Dermis microvascular lymphatic vessel endothelial cell (primary cell): ENCODE measurements at places on chromosomes 16 and 17.

DNA sequence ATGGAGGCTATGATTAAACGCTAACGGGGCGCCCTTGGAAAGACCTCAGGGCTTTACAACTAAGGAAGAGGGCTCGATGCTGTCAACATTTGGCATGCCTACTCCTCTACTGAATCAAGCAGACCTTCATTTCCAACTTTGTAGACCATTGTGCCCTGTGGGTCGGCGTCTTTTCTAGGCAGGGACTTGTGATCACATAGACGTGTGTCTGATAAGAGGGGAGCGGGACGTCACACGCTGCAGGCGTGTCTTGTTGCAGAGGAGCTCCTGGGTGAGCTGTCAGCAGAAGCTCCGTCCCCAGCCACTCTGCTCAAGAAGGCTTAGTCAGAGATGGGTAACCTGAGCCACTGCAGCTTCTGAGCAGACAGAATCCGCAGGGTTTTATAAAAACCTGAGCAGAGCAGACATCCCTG lies 2.8 kb downstream of the MAPK8IP3 start:
- no peak for DNase-seq

GRCh38 chr17:42061646-42062487 lies 11.5 kb upstream of the C17orf113 start:
- no peak for DNase-seq

DNA sequence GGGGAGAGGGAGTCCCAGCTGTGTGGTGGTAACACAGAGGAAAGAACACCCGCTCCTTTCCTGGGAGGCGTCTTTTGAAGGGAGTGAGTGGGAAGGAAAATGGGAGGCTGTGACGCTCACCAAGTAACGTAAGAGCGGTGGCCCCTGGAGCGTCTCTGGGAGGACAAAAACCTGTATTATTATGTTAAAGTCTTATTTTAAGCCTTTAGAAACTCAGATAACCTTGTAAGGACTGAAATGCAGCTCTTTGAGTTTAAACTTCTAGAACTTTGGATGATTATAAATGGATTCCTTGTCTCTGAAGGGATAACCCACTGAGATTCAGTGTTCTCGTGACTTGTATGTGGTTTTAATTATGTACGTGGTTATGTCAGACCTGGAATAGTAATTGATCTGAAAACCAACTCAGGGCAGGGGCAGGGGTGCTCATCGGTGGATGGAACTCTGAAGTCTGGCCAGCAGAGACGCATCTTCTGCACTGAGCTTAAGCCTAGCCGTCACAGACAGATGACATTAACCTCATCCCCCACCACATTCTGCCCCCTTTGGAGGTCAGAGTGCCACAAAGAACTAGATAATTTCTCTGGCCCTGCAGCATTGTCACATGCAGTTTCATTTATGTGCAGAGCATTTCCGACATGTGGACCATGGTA lies 41.8 kb upstream of the SLC12A3 start:
- no peak for DNase-seq

- DNase-seq = no peak
Measured at GRCh38 chr17:73462823-73463222, 151.0 kb upstream of the CDC42EP4 start.

- no peak for DNase-seq
Measured at GRCh38 chr16:56944954-56945839, 13.3 kb downstream of the HERPUD1 start.

GRCh38 chr16:13863075-13863765 lies 56.7 kb upstream of the ERCC4 start:
- no peak for DNase-seq

GRCh38 chr17:27368980-27369379 lies 75.1 kb downstream of the WSB1 start:
- DNase-seq = no peak

DNA sequence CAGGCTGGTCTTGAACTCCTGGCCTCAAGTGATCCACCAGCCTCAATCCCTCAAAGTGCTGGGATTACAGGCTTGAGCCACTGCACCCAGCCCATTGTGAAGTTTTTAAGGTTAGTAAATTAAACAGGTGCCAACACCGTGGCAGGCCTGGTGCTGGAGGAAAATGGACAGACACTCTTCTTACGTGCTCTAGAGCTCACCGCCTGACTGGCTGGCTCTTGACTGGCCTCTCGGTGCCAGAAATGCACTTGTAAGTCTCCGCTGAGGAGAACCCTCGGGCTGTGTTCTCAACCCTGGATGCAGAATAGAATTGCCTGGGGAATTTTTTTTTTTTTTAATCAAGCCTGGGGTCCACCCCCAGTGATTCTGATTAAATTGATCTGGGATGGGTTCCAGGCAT lies 10.3 kb upstream of the HAS3 start:
- no peak for DNase-seq

DNA sequence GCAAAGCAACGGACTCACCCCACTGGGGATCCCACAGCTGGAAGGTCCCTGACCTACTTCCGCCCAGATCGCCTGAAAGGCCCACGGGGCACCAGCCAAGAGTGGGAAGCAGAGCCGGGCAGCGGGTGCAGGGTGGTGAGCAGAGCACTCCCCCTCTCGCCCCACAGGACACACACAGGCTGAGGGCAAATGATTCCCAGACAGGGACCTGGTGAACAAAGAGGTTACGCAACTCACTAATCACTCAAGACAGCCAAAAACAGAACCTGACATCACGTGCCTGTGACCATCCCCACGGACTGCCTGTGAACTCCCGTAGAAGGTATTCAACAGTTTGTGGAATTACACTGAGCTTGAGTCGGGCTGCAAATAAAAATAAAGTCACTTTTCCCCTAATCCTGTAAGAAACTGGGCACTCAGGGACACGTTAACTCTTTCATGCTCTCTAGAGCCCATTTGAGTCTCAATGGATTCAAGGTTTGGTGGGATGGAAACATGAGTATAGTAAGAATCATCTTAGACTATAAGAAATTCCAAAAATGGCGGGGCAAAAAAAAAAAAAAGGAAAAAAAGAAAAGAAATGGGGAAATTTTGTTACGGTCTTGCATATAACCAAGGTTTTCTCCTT lies 396.1 kb downstream of the SOX9 start:
- no peak for DNase-seq

GRCh38 chr16:19601083-19601976 lies 45.8 kb downstream of the VPS35L start:
- DNase-seq = peak; percentile 47

DNA sequence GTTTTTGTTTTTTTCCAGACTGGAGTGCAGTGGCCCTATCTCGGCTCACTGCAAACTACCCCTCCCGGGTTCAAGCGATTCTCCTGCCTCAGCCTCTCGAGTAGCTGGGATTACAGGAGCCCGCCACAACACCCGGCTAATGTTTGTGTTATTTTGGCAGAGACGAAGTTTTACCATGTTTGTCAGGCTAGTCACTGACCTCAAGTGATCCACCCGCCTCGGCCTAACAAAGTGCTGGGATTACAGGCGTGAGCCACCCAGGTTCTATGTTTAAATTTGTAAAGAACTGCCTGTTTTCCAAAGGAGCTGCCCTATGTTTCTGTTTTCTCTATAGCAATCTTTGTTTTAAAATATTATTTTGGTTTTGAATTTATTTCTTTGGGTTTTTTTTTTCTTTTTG lies 13.8 kb upstream of the C16orf87 start:
- DNase-seq = no peak

DNA sequence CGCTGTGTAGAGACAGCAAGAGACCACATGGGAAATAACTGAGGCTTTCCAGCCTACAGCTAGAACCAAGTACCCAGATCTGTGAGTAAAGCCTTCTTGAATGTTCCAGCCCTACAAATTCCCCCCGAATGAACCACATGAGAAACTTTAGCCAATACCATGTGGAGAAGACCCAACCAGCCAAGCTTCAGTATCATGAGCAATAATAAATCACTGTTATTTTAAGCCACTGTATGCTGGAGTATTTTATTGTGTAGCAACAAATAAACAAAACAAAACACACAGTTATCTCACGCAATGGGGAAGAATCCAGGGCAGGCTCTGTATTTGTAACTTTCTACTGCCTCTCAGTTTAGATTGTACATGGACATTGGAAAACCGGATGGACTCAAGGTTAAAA lies 426.2 kb downstream of the CDH11 start:
- no peak for DNase-seq

DNA sequence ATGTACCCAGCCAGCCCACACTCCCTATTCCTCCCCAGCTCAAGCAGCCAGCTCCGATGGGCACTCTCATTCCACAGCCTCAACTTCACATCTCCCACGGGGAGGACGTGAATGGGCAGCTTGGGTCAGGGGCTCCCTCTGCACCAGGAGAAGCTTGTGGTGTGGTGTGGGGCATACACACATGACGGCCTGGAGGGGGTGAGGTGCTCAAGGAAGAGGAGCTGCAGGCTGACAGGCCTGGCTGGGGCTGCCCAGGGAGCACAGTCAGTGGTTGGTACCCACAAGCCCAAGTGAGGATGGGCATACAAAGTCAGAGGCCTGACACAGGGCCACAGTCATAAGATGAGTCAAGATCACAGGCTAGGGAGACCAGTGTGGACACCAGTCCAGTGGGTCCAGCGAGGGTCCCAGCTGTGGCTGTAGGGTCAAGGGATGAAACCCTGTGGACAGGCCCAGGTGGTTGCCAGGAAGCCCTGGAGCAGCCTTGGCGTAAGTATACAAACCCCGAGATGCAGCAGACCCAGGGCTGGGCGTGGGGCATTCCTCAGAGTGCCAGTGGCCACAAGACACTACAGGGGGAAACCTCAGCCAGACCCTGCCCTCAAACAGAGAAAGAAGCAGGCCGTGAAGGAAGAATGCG lies 4.4 kb downstream of the DRC3 start:
- DNase-seq = no peak

- DNase-seq = no peak
Measured at GRCh38 chr17:1229900-1230501, 40.2 kb upstream of the BHLHA9 start.

DNA sequence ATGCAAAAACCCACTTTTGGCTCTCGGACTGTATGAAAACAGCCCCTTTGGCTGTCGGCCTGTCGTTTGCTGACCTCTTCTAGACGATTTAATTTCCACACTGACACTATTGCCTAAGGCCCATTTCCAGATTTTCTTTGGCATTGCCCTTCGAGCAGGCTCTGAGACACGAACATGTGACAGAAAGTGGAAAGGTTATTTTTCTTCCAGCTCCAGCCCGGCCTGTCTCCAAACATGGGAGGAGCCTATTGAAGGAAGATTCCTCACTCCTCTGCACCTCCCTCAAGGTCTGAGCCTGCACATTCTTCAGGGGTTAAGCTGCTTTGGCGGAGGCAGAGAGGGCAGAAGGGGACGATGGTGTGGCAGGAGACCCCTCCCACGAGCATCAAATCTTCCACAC lies 85.9 kb upstream of the FOXF1 start:
- DNase-seq = no peak

- DNase-seq = no peak
Measured at GRCh38 chr16:27951489-27952120, 111.9 kb downstream of the GSG1L start.

DNA sequence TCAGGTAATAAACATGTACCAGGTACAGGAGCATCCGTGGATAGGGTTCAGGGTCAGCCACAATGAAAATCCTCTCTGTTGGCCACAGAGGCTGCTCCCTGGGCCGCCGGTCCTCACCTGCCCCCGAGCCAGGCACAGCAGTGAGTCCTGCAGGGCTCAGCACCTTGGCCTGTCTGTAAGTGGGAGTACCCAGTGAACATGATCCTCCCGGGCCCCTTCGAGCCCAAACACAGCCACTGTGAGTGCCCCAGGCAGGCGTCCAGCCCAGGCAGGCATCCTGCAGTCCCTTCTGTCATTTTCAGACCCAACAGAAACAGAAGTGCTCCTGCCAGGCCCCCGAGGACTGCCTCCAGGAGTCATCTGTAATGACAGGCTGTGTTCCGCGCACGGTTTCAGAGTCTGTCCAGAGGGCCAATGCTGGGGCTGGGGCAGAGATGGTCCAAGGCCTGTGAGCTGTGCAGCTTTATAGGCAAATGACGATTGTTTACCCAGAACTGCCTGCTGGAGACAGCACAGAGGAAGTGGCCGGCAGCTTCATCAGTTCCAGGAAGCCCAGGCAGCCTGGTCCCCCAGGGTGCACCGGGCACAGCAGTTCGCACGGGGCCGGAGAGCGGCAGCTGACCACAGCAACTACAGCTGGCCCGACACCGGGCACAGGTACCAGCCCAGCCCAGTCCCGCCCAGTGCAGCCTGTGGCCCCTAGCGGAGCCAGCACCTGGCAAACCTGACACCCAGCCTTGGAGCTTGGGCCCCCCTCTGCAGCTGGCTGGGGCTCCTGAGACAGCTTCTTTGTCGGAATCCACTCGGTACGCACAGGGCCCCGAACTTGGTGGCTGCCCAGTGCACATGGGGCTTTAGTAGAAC lies 13.2 kb downstream of the SLC7A5 start:
- no peak for DNase-seq

DNA sequence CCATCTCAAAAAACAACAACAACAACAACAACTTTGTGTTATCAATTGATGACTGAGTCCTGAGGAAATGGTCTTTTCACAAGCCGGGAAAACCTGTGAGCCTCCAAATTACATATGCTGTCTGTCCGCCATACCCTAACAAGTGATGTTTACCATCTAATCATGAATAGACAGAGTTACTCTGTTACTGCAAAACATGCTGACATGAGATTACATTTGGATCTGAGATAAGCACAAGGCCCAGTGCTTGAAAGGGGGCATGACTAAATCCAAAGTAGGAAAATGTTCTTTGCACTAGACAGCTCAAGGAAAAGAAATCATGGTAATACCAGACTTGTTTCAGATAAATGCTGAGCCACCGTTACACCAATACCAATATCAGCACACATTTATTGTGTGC lies 8.6 kb upstream of the ATXN1L start:
- no peak for DNase-seq

DNA sequence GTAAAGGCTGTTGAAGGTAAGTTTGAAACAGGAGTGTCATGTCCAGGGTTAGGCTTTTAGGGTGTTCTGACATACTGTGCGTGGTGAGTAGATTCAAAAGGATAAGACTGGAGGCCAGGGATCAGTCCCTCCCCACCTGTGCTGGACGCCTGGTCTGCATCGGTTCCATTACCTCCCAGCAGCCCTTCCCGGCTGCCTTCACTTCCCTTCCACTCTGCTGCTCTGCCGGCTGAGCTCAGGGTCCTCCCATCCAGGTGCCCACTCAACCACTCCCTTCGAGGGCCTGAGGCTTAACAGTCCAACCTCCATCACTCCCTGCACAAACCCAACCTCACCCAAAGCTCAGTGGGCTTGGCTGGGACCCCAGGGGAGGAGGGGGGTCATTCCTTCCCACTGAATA lies 4.1 kb upstream of the SLC5A10 start:
- DNase-seq = no peak

- no peak for DNase-seq
Measured at GRCh38 chr17:79702034-79702433, 28.7 kb upstream of the ENPP7 start.
